Smooth muscle cell of the pulmonary artery (primary cell): ENCODE measurements at places on chromosomes 1 and 21. TPM values are rescaled to one million over a fixed set of nuclear protein-coding genes. Genes with fewer than 3 reads are reported as not detected.

The LRRC52 gene
- total RNA-seq = not detected in 2 replicates

The PLA2G2D gene
- total RNA-seq = not detected in 2 replicates

The TARBP1 gene
- 22.9 and 28.7 TPM in 2 replicates for total RNA-seq

The HTR6 gene
- 0.07 TPM in 1 of 2 replicates, not detected in the other for total RNA-seq

The MEAF6 gene
- total RNA-seq = 37.9 and 41.1 TPM in 2 replicates

The MYCL gene
- 0.33 and 1.4 TPM in 2 replicates for total RNA-seq

The AVPR1B gene
- not detected in 2 replicates for total RNA-seq

The KRTAP19-1 gene
- not detected in 2 replicates for total RNA-seq

The KCNN3 gene
- 0.07 TPM in 2 replicates for total RNA-seq

The RNU1-2 gene
- total RNA-seq = under 0.01 TPM in 2 replicates

The PTGER3 gene
- 2.8 and 16.2 TPM in 2 replicates for total RNA-seq

The FHAD1 gene
- 0.03 TPM in 1 of 2 replicates, not detected in the other for total RNA-seq

The SLC44A5 gene
- 0.85 and 2.2 TPM in 2 replicates for total RNA-seq

The TEKT2 gene
- total RNA-seq = 0.33 and 0.36 TPM in 2 replicates

The FCN3 gene
- total RNA-seq = not detected in 2 replicates

The OR14K1 gene
- total RNA-seq = not detected in 2 replicates

The BNIPL gene
- total RNA-seq = 0.26 TPM in 2 replicates

The AGO1 gene
- 26.4 and 31.3 TPM in 2 replicates for total RNA-seq

The MAB21L3 gene
- 0.03 and 0.07 TPM in 2 replicates for total RNA-seq

The GNAT2 gene
- 0.30 and 0.33 TPM in 2 replicates for total RNA-seq

The HPDL gene
- 0.33 and 0.86 TPM in 2 replicates for total RNA-seq

The APCS gene
- total RNA-seq = not detected in 2 replicates

The KCNC4 gene
- total RNA-seq = 4.7 and 26.8 TPM in 2 replicates

The C8A gene
- total RNA-seq = not detected in 2 replicates

The RASSF5 gene
- 5.7 and 6.1 TPM in 2 replicates for total RNA-seq

The OR10J1 gene
- not detected in 2 replicates for total RNA-seq

The EFNA3 gene
- 3.1 and 4.2 TPM in 2 replicates for total RNA-seq

The NTNG1 gene
- total RNA-seq = 1.6 and 6.4 TPM in 2 replicates

The TRNP1 gene
- 13.0 and 15.4 TPM in 2 replicates for total RNA-seq

The MTMR11 gene
- total RNA-seq = 8.2 and 11.6 TPM in 2 replicates

The NBPF20 gene
- 4.8 and 10.0 TPM in 2 replicates for total RNA-seq

The ELOA gene
- total RNA-seq = 23.5 and 25.3 TPM in 2 replicates

The CAMK2N1 gene
- total RNA-seq = 7.2 and 16.1 TPM in 2 replicates

The TRIM67 gene
- 0.03 and 0.39 TPM in 2 replicates for total RNA-seq

The FALEC gene
- total RNA-seq = 0.23 and 0.33 TPM in 2 replicates

The SIM2 gene
- total RNA-seq = under 0.01 and 0.13 TPM in 2 replicates

The CAPZA1 gene
- total RNA-seq = 136 and 173 TPM in 2 replicates

The GREM2 gene
- 5.4 and 14.7 TPM in 2 replicates for total RNA-seq

The SH2D1B gene
- not detected in 2 replicates for total RNA-seq

The RBM11 gene
- total RNA-seq = 0.26 TPM in 1 of 2 replicates, not detected in the other

The LCE2C gene
- total RNA-seq = not detected in 2 replicates

The LIPI gene
- total RNA-seq = not detected in 2 replicates

The TEX38 gene
- not detected in 2 replicates for total RNA-seq

The MXRA8 gene
- total RNA-seq = 247 and 264 TPM in 2 replicates
